Activated naive CD8-positive, alpha-beta T cell treated with anti-CD3 and anti-CD28 coated beads, Interleukin-2, amount 10 ng/mL, durations not matched to agents 7 days and 5 days (primary cell): ENCODE measurements at places on chromosomes 1 and 21. TPM values are rescaled to one million over a fixed set of nuclear protein-coding genes. Genes with fewer than 3 reads are reported as not detected.

The LEFTY2 gene
- not detected for total RNA-seq

- DNase-seq = no peak
- H3K36me3 ChIP-seq = peaks cover 55% of the 10 kb centered on the region
- H3K27ac ChIP-seq = no peak overlapping the region
- no peaks in the 10 kb centered on the region for H3K27me3 ChIP-seq
Measured at GRCh38 chr1:176111835-176112234, 95.3 kb downstream of the COP1 start.

DNA sequence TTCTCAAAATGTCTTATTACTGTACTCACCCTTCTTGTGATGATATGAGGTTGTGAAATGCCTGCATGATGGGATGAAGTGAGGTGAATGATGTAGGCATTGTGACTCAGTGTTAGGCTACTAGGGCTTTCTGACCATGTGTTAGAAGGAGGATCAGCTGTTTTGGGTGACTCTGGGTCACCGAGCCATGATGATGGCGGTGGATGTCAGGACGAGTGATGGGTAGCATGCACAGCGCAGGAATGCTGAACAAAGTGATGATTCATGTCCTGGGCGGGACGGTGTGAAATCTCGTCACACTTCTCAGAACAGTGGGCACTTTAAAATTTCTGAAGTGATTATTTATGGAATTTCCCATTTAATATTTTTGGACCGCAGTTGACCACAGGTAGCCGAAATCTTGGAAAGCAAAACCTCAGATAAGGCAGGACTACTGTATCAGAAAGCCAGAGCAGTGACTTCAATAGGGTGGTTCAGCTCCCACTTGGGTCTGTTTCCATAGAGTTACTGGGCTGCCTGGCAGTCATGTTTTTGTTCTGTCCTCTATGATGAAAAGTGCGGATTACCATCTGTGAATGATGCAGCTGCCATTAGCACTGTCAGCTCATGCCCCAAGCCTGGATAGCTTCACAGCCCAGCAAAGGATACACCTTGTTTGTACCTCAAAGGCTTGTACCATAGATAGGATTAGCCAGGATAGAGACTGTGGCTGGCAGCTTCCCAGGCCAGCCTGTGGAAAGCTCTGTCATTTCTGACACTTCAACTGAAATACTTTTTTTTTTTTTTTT is 26.6 kb downstream of the IL6R start:
- H3K36me3 ChIP-seq = no peaks in the 10 kb centered on the region
- peaks cover 17% of the 10 kb centered on the region for H3K4me1 ChIP-seq
- DNase-seq = no peak
- H3K27me3 ChIP-seq = no peaks in the 10 kb centered on the region

GRCh38 chr1:222105393-222105737 is 363.5 kb upstream of the DUSP10 start:
- no peak for DNase-seq
- H3K4me3 ChIP-seq = no peak overlapping the region
- H3K36me3 ChIP-seq = no peaks in the 10 kb centered on the region
- H3K4me1 ChIP-seq = no peaks in the 10 kb centered on the region
- peaks cover 3% of the 10 kb centered on the region for H3K27me3 ChIP-seq

The KRTAP12-2 gene
- total RNA-seq = not detected

DNA sequence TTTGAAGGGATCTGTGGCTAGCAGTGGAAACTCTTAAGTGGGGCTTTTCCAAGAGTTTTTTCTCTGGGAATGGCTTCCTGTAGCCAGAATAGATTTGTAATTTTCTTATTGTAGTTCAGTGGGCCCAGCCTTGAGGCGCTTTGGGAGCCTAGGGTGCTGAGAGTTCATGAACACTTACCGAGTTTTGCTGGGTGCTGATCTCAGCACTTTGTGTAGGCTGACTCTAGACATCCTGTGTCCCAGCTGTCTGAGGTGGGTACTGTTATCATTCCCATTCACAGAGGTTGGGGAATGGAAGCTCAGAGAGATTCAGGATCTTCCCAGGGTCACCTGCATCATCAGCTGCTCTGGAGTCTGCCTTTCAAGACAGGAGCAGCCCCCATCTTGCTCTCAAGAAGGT is 7.0 kb downstream of the PPFIA4 start:
- no peak for DNase-seq
- H3K27ac ChIP-seq = no peak overlapping the region
- peaks cover 2% of the 10 kb centered on the region for H3K27me3 ChIP-seq
- H3K4me3 ChIP-seq = no peak overlapping the region

DNA sequence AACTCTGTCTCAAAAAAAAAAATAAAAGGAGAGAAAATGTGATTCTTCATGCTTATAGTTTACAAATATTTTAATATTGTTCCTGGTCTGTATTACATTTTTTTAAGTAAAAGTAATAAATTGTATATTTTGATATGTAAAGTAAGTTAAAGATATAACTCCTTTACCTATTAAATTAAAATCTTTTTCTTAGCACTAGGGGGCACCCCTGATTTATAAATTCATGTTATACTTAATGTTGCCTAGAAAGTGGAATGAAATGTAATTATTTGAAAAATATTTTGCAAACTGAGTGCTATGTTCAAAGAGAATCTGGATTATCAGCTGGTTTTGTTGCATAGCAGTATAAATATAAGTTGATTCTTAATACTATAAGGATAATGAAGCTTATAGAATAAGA is 49.2 kb downstream of the RALGPS2 start:
- H3K36me3 ChIP-seq = peaks cover 4% of the 10 kb centered on the region
- no peak for DNase-seq
- H3K27me3 ChIP-seq = no peaks in the 10 kb centered on the region
- no peak overlapping the region for H3K27ac ChIP-seq
- H3K4me1 ChIP-seq = no peaks in the 10 kb centered on the region

GRCh38 chr1:36517011-36517771 is 34.5 kb upstream of the CSF3R start:
- H3K4me3 ChIP-seq = no peak overlapping the region
- peaks cover 4% of the 10 kb centered on the region for H3K27me3 ChIP-seq
- no peak overlapping the region for H3K27ac ChIP-seq

GRCh38 chr1:58358346-58358745 is 188.2 kb downstream of the OMA1 start:
- no peak overlapping the region for H3K27ac ChIP-seq
- H3K27me3 ChIP-seq = peaks cover 4% of the 10 kb centered on the region
- no peaks in the 10 kb centered on the region for H3K36me3 ChIP-seq
- no peak for DNase-seq
- no peak overlapping the region for H3K4me3 ChIP-seq

The S100A7 gene
- total RNA-seq = not detected

DNA sequence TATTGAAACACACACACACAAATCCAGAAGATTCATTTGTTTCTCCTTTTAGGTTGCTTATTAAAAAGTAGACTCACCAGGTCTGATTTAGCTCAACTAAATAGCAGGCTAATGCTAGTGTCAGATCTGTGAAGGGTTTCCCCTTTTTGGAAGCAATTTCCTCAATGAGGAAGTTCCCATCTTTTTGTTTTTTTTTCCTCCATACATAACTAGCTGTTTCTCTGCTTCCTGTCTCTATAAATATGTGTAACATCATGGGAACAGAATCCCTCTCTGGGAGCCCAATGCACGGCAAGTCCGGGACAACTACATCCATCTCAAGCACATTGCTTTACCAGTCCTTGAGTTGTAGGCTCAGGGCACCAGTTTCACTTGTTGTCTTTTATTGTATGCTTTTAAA is 1421.1 kb downstream of the PLA2G4A start:
- H3K4me1 ChIP-seq = no peaks in the 10 kb centered on the region
- no peaks in the 10 kb centered on the region for H3K27me3 ChIP-seq
- H3K36me3 ChIP-seq = no peaks in the 10 kb centered on the region
- no peak for DNase-seq
- H3K27ac ChIP-seq = no peak overlapping the region

DNA sequence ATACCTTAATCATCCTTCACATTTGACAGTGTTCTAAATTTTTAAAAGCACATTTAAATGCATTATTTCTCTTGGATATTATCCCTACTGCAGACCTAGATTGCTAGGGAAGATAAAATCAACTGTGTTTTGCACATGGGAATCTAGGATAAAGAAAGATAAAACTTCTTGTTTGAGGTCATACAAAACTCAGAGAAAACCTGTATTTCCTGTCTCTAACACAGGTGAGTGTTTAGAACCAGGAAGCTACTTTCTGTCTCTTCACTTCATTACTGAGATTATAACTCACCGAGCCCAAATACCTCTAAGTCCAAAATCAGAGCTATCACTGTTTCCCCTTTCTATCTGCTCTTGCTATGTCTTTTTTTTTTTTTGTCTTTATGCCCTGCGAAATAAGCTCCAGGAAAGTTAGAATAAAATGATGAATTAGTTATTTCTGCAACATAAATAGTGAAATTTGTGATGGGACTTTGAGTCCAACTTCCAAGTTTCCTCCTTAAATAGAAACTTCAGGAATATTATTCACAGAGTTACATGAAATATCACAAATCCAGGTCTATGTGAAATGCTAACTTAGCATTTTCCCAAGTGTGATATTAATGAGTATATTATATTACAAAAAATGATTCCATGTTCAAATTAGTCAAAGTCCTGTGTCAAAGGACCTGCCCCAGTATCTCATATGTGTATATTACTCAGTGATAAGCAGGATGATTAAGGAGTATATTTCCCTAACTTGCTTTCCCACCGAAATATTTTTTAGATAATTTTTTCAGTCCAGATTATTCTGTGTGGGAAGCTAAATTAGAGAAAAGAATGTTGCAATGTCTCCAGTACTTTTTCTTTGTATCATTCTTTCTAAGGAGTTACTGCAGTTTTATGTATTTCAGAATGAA is 226.4 kb downstream of the PLA2G4A start:
- H3K4me1 ChIP-seq = no peaks in the 10 kb centered on the region
- H3K4me3 ChIP-seq = no peak overlapping the region
- no peaks in the 10 kb centered on the region for H3K36me3 ChIP-seq
- DNase-seq = no peak
- H3K27ac ChIP-seq = no peak overlapping the region

GRCh38 chr1:99326215-99326949 is 62.1 kb downstream of the PLPPR4 start:
- H3K27me3 ChIP-seq = no peaks in the 10 kb centered on the region
- H3K4me3 ChIP-seq = no peak overlapping the region
- H3K27ac ChIP-seq = no peak overlapping the region
- no peaks in the 10 kb centered on the region for H3K4me1 ChIP-seq

- DNase-seq = no peak
- no peaks in the 10 kb centered on the region for H3K4me1 ChIP-seq
- H3K36me3 ChIP-seq = peaks cover 34% of the 10 kb centered on the region
- no peaks in the 10 kb centered on the region for H3K27me3 ChIP-seq
Measured at GRCh38 chr1:33482412-33482811, 10.0 kb downstream of the ZSCAN20 start.

- DNase-seq = no peak
- peaks cover 13% of the 10 kb centered on the region for H3K27me3 ChIP-seq
- no peak overlapping the region for H3K4me3 ChIP-seq
Measured at GRCh38 chr1:207430602-207431001, 23.5 kb upstream of the CR2 start.

The SLC6A17 gene
- total RNA-seq = not detected

GRCh38 chr1:11888206-11888876 is 29.6 kb upstream of the NPPB start:
- H3K27me3 ChIP-seq = peaks cover 10% of the 10 kb centered on the region
- H3K4me3 ChIP-seq = no peak overlapping the region
- H3K4me1 ChIP-seq = no peaks in the 10 kb centered on the region
- no peak overlapping the region for H3K27ac ChIP-seq

- no peak overlapping the region for H3K4me3 ChIP-seq
- no peaks in the 10 kb centered on the region for H3K4me1 ChIP-seq
- DNase-seq = no peak
- no peak overlapping the region for H3K27ac ChIP-seq
- no peaks in the 10 kb centered on the region for H3K36me3 ChIP-seq
- H3K27me3 ChIP-seq = no peaks in the 10 kb centered on the region
Measured at GRCh38 chr21:22575165-22575584, 1577.0 kb downstream of the NCAM2 start.

GRCh38 chr1:177106614-177107365 is 57.7 kb downstream of the ASTN1 start:
- no peaks in the 10 kb centered on the region for H3K27me3 ChIP-seq
- no peak for DNase-seq
- no peaks in the 10 kb centered on the region for H3K4me1 ChIP-seq
- no peaks in the 10 kb centered on the region for H3K36me3 ChIP-seq

DNA sequence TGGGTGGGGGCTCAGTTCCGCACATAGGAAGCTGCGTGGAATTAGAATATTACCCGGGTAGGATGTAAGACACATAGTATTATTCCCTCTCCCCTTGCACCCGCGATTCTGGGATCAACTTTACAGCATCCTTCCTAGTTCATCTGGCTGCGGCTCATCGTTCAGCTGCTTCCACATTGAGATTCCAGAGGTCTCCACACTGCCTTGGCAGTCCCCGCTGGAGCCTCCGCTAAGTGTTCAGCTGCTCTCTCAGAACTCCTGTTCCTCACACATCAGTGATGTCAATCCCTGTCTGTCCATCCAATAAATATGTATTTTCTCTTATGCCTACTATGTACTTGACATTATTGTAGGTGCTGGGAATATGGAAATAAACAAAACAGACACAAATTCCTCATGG is 135.6 kb upstream of the SYT6 start:
- H3K4me3 ChIP-seq = no peak overlapping the region
- H3K27ac ChIP-seq = no peak overlapping the region
- DNase-seq = no peak
- peaks cover 5% of the 10 kb centered on the region for H3K27me3 ChIP-seq

DNA sequence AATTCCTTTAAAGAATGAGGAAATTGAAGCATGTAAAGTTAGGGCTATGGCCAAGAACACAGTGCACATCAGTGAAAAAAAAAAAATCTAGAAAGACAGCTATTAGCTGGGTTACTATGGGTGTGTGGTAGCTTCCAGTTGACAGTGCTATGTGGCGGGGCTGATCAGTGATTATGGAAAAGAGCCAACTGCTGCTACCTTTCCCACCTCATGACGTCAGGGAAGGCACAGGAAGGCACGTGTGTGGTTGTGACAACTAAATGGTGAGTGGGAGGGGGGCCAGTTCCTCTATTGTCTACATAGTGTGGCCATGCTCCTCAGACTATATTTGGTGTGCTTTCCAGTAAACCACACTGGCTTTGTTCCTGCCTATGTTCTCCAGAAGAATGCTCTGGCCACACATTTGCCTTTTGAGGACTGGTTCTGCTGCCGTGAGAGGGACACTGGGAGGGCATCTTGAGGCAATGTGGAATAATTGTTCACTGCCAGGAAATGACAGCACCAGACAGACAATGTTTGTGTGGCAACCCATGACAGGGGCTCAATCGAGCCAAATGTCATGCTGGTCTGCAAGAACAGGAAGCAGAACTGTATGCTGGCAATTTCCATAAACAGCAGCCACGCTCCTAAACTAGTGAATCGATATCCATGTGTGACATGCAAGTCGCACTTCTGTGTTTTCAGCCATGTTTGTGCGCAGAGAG is 3.0 kb upstream of the SDE2 start:
- H3K36me3 ChIP-seq = peaks cover 3% of the 10 kb centered on the region
- peak overlapping the region; percentile 80 for H3K27ac ChIP-seq
- peaks cover 48% of the 10 kb centered on the region for H3K4me1 ChIP-seq
- no peaks in the 10 kb centered on the region for H3K27me3 ChIP-seq
- H3K4me3 ChIP-seq = peak overlapping the region; percentile 44
- DNase-seq = peak; percentile 43

GRCh38 chr21:32322103-32322502 is 23.4 kb downstream of the MRAP start:
- no peak for DNase-seq
- no peak overlapping the region for H3K27ac ChIP-seq

GRCh38 chr1:212699625-212700222 is at the start of gene BATF3:
Gene BATF3 (minus strand): TSS chr1:212699840. CDS start chr1:212699762, 78 bp downstream.
- peaks cover 2% of the 10 kb centered on the region for H3K27me3 ChIP-seq
- H3K36me3 ChIP-seq = peaks cover 12% of the 10 kb centered on the region
- H3K27ac ChIP-seq = peak within 1 kb of the TSS; percentile 67
- H3K4me1 ChIP-seq = peaks cover 35% of the 10 kb centered on the region
- peak within 1 kb of the TSS; percentile 82 for H3K4me3 ChIP-seq
- DNase-seq = peak; percentile 70

- H3K27me3 ChIP-seq = peaks cover 5% of the 10 kb centered on the region
- H3K36me3 ChIP-seq = no peaks in the 10 kb centered on the region
- H3K4me3 ChIP-seq = no peak overlapping the region
- no peak for DNase-seq
- no peaks in the 10 kb centered on the region for H3K4me1 ChIP-seq
Measured at GRCh38 chr1:66478116-66478515, 55.8 kb upstream of the SGIP1 start.
